Foreskin fibroblast (primary cell): ENCODE measurements at places on chromosomes 13 and 19.

- DNase-seq, result no peak
Observed at GRCh38 chr13:99489028-99489427, 12.2 kb upstream of the TM9SF2 start.

GRCh38 chr13:64640002-64640401, 2590.1 kb downstream of the PCDH9 start:
- DNase-seq, result no peak

DNA sequence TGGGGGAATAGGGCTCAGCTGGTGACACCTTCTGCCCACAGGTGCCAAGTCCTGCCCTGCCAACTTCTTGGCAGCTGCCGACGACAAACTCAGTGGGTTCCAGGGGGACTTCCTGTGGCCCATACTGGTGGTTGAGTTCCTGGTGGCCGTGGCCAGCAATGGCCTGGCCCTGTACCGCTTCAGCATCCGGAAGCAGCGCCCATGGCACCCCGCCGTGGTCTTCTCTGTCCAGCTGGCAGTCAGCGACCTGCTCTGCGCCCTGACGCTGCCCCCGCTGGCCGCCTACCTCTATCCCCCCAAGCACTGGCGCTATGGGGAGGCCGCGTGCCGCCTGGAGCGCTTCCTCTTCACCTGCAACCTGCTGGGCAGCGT, 2.1 kb downstream of the P2RY11 start:
- no peak for DNase-seq

DNA sequence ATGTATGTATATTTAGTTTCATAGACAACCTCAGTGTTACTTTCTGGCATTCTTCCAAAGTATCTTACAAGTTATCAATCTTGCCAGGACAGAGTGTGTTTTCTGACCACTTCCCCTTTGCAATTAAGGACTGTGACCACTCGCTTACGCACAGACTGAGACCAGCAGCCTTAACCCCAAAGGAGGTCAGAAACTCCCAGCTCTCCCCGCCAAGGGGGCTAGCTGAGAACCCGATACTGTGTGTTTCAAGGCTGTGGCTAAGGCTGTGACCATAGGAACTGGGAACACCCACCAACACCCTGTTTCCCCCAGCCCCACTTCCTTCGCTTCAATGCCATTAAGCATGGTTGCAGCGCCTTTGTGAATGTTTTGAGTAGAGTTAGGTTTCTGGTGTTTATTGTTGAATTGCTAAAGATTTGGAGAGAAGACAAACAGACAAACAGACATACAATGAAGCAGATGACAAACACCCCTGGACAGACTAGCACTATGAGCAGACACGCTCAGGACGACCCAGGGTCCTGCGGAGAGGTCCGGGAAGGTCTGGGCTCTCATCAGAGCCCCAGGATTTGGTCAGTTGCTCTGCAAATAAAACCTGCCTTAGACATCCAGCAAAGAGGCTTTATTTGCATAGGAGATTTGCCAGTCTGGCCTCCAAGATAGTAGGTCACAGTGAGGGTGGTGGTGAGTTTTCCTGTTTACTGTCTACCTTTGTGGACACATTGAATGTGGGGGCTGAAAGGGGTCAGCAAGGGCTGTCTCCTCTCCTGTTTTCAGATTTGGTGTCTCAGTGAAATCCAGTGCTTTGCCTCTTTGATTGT, 25.0 kb upstream of the TNFSF11 start:
- DNase-seq, result no peak

DNA sequence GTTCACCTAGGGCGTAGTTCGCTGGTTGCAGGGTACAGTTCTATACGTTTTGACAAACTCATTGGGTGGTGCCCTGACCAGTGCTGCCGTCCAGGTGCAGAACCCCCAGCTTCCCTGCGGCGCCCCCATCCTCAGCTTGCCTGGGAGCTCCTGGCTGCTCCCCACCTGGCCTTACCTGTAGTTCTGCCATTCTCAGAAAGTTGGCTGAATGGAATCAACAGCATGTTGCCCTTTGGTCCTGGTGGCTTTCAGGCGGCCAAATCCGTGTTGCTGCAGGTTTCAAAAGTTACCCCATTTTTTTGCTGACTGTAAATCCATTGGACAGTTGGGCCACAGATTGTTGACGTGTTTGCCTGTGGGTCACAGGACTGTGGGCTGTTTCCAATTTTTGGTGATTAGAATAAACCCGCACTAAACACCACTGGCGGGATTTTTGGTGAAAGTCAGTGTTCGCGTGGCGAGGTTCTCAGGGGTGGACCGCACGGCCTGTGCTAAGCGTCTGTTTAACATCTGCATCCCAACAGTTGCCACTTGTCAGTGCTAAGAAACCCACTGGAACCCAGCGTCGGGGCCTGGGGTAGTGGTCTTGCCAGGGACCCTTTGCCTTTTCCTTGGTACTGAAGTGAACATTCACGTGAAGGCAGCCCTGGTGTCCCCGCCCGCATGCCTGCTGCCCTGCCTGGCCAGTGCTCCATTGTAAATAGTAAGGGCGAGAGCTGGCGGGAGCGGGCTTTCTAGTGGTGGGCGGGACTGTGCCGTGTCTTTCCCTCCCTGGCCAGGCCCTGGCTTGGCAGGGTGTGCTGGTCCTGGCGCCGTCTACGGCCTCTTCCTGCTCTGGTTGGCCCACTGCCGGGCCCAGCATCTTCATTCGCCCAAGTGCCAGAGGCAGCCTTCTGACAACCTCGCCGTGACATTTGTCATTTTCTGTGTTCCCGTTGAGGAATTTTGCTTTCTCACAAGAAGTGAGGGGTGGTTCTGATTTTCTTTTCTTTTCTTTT, 3.3 kb downstream of the DOT1L start:
- peak; percentile 90 for DNase-seq

- DNase-seq, result no peak
Observed at GRCh38 chr13:98267080-98267912, 90.2 kb upstream of the RNF113B start.

DNA sequence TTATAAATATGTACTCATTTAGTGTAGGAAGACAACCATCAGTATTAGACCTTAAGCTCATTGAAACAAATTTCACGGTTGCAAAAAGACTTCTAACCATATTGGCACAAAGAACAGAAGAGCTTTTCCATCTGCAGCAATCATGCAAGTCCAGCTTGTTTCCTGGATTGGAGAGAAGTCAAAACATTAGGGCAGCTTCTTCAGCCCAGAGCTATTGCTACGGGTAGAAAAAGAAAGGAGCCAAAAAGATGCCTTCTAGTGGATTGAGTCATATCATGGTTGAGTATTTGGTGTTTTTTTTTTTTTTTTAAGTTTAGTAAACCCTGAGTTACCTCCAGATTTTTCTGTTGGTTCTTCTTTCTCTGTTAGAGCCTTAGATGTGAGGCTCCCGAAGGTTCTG, 99.8 kb downstream of the WDFY2 start:
- DNase-seq, result peak; percentile 19

GRCh38 chr13:106393776-106394175, 141.7 kb downstream of the EFNB2 start:
- peak; percentile 41 for DNase-seq

DNA sequence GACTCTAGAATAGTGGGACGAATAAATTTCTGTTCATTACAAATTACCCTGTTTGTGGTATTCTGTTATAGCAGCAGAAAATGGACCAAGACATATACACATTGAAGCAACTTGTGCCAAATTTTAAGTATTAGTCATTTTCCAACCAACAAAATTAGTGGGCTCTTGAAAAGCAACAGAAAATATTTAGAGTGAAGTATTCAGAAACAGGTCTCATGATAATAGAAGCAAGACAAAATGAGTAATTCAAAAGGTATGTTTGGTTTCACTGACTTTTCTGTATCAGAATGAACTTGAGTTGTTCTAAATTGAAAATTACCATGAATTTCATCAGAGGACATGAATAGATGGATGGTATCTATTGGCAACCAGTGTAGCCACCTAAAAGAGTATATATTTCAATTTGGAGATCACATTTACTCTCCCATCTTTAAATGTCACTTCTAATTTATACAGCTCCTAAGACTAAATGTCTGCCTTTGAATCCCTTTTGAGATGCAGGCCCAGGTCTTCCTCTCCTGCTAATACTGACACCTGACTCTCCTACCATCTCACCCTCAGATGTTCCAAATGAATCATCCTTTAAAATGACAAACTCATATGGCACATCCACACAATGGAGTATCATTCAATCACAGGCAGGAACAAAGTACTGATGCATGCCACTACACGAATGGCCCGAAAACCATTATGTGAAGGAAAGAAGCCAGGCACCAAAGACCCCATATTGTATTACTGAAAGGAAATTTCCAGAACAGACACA, 40.7 kb upstream of the DOCK9 start:
- peak; percentile 66 for DNase-seq

- DNase-seq, result peak; percentile 83
Observed at GRCh38 chr13:113861433-113862030, 2.3 kb downstream of the GAS6 start.

DNA sequence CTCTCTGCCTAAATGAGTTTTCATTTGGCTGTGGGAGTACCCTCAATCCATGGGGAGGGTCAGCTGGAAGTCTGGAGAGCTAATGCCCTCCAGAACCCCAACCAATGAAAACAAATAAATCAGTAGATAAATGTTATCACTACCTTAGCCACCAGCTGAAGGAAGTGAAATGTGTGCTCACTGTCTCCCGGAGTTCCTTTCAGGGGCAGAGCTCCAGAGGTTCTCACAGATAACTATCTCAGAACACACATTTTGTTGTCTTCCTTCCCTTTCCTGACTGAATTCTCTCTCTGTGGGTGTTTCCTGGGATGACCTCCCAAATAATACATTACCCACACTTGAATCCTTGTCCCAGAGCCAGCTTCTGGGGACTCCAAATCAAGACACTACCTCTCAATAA, 779.6 kb downstream of the DIAPH3 start:
- DNase-seq, result no peak

- peak; percentile 27 for DNase-seq
Observed at GRCh38 chr19:4556597-4557127, 2.8 kb downstream of the SEMA6B start.

DNA sequence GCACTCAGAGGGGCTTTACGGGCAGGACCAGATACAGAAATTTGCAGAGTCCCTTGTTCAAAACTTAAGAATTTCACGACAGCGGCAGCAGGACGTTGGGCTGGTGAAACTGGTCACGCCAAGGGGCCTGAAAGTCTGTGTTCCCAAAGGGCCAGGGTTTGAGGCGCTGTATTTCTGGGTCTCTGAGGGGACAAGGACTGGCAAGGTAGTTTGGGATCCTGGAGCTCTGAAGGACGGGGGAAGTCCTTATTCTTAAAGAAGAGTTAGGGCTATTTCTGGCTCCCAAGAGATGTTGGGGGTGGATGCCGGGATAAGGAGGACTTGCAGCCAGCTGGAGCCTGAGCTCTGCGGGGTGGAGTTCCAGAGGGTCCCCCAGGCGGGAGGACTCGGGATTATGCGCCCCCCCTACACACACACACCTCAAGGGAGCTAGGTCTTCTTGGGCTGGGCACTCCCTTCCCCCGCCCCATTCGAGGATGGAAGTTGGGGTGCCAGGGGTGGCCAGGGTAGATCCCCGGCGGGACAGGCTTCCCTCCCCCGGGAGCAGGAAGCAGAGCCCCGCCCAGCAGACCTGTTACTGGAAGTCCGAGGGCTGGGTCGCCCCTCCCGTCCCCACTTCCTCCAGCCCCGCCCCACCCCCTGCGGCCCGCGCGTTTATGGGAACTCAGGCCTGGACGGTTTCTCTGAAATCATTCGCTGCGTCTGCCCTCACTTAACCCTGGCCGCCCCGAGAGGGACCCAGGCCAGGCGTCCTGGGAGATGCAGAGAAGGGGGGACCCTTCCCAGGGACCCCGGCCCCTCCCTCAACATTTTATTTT, 5.6 kb downstream of the BCL3 start:
- peak; percentile 72 for DNase-seq

DNA sequence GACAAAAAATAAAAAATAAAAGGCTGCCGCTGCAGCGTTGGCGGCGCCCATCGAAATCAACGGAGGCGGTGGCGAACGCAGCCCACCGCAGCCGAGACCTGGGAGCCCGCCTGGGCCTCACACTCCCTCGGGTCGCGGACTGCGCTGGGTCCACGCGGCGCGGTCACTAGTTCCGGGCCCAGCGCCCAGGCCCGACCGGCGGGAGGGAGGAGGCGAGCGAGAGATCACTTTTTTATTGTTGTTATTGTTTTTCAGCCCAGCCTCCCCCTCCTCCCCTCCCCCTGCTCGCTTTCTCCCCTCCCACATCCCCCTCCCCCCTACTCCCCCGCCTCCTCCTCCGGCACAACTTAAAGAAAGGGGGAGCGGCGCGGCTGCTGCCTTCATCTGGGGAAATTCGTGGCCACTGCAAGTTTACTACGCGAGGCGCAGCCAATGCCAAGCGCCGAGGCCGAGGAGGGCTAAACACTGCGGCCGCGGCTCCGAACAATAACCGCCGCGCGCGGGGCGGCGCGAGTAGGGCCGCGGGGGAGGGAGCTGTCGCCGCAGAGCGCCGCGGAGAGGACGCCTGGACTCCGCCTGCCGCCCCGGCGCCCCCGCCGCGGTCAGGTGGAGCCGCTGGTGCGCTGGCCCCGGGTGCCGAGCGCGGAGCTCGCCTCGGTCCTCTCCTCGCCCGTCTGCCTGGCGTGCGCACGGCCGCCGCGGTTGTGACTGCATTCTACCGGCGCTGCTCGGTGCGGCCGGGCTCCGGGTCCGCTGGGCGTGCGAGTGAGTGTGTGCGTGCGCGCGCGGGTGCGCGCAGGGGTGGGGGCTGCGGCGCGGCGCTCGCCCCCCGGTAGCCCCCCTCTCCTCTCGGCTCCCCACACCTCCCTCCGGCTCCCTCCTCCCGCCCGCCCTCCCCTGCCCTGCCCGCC, 505 bp upstream of the ZIC2 start:
- DNase-seq, result peak; percentile 55

- peak; percentile 70 for DNase-seq
Observed at GRCh38 chr13:108902405-108903155, 273.2 kb downstream of the MYO16 start.

DNA sequence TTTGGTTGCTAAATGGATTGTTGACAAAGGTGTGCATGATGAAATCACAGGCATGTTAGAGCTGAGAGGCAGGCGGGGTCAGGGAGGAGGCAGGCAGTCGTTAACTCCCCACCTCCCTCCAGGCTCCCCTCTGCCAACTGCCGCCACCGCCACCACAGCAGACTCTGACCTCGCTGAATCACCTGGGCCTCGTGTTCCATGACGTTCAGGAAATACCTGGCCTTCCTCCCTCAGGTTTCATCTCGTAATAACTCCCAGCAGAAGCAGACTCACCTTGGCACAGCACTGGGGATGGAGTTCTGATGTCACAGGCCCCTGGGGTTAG, 198.5 kb downstream of the KATNAL1 start:
- no peak for DNase-seq

- DNase-seq, result peak; percentile 34
Observed at GRCh38 chr19:55443045-55443823, at the start of gene SHISA7. TSS of gene SHISA7 (minus strand) at chr19:55443300. CDS start at chr19:55442863, 437 bp downstream.

DNA sequence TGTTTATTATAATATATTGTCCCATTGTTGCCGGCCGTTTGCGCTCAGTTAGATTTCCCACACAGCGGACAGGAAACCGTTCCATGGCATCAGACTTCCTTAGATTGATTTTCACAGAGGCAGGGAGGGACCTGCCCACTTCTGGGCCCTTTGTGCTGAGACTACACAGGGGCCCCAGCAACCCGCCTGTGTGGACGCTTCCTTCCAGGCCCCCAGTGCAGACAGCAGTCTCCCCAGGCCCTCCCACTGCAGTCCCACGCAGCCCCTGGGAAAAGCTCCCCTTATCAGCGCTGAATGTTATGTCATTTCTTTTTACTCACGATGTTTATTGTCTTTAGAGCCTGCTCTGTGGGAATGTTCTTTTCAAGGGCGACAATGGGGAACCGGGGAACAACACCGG, 351.7 kb upstream of the ARGLU1 start:
- DNase-seq, result no peak
